ENCODE measurements at places on chromosomes 1 and 21.

- DNase-seq, result no peak
Observed at GRCh38 chr21:33750017-33750416, 107.7 kb downstream of the ITSN1 start.

GRCh38 chr1:27116697-27117096 lies 38.2 kb downstream of the SLC9A1 start:
- no peak for DNase-seq

DNA sequence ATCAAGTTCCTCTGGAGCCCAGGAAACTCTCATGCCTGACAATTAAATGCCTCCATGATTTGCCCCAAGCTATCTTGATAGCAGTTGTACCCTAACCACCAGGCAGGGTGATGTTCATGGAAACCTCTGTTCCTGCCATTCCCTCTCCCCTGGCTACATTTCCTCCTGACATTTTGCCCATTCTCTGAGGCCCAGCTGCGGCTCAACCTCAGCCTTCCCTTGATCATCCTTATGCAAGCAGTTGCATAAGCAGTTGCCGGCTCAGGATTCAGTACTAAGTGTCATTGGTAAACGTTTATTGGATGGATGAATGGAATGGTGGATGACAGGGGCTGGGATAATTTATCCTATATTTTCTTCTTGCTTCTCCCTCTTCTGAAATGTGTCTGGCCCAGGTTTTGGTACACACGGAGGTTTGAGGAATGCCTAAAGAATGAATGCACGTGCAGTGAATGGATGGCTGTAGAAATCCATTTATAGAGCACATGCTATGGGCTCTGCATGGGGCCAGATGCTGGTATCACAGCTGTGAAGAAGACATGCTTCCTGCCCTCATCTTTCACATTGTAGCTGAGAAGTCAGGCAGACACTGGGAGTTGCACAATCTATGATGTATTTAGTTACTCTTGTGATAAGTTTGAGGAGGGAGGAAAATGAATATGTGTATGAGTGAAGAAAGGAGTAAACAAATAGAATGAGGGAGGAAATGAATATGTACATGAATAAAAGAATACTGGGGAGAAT lies 261.8 kb downstream of the FOXD2 start:
- DNase-seq, result no peak

DNA sequence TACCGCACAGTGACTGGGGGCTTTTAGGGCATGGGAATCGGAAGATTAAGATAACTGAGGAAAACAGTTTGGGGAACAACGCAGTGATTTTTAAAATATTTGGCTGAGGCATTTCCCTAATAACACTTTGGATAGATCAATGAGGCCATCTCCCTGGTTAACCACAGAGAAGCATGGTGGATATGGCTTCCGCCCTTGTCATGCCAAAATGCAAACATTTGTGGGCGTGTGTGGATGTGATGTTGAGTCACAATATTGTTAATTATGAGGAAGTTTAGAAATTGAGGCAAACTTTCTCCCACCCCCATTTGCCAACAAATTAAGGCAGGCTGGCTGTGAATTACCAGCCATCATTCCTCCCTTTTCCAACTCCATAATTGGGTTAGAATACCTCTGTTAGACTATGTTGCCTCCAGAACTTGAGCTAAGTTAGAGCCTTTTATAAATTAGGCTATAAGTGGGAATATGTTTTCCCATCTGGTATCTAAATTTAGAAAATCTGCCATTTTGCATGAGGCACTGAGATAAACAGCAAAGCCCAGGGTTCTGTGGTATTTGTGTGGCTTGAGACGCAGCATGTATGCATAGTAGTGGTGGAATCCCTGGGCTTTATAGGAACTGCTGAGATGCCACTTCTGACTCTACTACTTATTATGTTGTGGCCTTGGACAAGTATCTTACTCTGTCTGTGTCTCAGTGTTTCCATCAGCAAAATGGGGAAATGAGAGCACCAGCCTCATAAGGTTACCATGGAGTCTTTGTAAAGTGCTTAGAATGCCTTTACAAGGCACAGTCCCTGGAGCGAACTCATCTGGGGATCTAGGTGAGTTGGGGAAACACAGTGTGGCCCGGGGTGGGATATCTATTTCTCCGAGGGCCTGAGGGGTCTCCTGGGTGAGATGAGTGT lies 154.6 kb downstream of the C1orf94 start:
- DNase-seq, result no peak
